Stimulated activated CD8-positive, alpha-beta memory T cell treated with anti-CD3 and anti-CD28 coated beads, Interleukin-15, amount 100 ng/mL, for 24 hours (primary cell): ENCODE measurements at places on chromosomes 12 and 14.

GRCh38 chr12:49064767-49065152 is 4.2 kb upstream of the KMT2D start:
- DNase-seq = no peak

- DNase-seq = peak; percentile 67
Measured at GRCh38 chr12:121499929-121500793, 80.7 kb downstream of the KDM2B start.

DNA sequence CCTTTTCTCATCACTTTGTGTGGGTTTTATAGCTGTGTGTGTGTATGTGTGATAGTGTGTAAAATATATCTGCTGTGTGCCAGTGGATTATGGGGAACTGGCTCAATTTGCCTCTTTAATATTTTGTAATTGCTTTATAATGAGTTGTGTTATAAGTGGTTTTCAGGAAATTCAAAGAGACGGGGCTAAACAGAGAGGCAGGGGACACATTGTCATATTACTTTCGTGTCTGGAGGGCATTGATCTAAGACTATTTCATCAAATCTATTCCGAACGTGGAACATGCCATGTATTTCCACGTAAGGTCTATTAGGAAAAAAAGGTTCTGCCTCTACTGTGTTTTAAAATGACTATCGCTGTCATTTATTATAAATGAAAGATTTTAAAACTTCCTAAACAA is 793.2 kb upstream of the TMEM132C start:
- DNase-seq = no peak

DNA sequence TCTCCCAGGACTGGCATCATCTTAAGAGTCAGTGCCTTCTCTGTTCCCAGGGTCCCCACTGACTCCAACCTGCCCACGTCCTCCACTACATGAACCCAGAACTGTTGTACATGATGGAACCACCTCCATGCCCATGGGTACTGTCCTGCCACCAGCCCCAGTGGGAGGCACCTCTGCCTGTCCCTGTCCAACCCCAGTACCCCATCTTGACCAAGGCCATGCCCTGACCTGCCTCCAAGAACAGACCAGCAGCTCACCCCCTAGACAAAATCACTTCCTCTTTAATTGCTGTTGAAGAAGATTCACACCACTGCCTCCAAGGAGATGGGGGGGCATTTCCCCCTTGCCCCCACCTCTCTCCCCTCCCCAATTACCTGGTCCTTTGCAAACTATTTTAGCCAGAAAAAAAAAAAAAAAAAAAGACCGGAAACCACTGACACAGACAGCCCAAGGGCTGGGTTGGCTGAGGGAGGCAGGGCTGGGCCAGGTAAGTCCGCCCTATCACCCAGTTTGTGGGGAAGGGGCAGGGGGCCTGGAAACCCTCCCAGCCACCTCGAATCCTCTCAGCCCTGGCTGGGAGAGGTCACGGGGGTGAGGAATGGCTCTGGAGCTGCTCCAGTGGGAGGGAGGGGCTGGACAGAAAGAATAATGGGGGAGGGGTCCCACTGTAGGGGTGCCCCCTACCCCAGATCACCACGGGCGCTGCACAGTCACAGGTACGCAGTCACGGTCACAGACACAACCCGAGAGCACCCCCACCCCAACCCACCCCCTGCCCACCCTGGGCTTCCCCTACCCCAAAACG is 13.4 kb downstream of the AGAP2 start:
- DNase-seq = no peak

- DNase-seq = no peak
Measured at GRCh38 chr12:1881301-1881700, 37.2 kb downstream of the CACNA2D4 start.
